Posterior vena cava (tissue), 2 donors: ENCODE measurements at places on chromosomes 1 and 21. TPM values are rescaled to one million over a fixed set of nuclear protein-coding genes. Genes with fewer than 3 reads are reported as not detected.

The CYP2J2 gene
- not detected for total RNA-seq

The ANKRD65 gene
- total RNA-seq, result 2.4 TPM

The EPHA2 gene
- 7.8 TPM for total RNA-seq

The PAPPA2 gene
- 0.38 TPM for total RNA-seq

DNA sequence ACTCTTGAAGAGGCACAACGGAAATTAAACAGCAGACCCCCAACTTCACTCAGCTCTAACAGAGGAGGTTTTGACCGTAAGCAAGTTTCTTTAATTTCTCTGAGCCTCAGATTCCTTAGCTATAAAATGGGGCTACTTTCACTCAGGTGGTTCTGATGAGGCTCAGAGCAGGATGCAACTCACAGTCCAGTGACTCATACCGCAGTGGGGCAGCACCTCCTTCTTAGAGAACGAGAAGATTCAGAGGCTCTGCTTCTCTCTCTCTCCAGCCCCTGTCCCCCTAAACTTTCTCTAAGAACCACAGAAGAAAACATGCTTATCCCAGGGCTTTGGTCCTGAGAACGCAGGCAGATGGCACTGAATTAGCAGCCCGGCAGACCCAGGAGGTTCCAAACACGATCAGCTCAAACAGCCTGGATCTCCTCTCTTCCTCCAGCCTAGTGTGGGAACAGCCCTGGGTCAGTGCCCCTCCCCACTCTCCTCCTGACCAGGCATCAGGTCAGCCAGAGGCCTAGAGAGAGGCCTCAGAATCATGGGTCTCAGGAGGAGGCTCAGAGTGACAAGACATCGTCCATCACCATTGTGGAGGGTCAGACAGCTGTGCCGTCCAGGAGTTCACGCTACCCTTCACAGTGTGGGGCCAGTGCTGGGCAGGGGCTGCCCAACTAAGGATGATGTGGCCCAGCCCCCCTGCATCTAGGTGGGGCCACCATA is 433.0 kb downstream of the PTPRU start:
- DNase-seq, result no peak

DNA sequence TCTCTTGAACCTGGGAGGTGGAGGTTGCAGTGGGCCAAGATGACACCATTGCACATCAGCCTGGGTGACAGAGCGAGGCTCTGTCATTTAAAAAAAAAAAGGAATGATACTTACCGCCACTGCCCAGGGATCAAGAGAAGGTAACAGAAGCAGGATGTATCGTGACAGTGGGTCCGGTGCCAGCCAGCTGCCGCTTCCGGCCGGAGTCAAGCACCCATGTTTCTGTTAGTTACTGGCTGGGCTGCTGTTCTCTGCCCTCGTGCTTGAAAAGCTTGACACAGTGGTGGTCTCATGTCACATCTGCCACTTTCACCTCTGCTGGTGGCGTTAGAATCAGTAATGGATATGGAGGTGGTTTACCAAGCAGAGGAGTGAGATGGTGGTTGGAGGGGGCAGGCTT is 21.0 kb downstream of the IFNGR2 start:
- DNase-seq, result peak; percentile 2

GRCh38 chr1:212190169-212190568 is 95.0 kb upstream of the PPP2R5A start:
- DNase-seq, result no peak

DNA sequence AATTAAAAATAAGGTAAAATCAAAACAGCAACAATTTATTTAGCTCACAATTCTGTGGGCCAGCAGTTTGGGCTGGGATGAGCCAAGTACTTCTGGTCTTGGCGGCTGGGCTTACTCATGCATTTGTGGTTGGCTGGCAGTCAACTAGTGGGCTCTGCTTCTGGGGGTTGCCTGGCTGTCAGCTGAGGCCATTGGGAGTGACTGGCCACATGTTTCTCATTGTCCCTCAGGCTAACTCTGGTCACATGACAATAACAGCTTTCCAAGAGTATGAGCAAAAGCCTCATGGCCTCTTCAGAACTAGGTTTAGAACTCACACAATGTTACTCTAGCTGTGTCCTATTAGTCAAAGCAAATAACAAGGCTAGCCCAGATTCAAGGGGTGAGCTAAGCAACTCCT is 15.6 kb upstream of the CHIA start:
- peak; percentile 87 for DNase-seq

DNA sequence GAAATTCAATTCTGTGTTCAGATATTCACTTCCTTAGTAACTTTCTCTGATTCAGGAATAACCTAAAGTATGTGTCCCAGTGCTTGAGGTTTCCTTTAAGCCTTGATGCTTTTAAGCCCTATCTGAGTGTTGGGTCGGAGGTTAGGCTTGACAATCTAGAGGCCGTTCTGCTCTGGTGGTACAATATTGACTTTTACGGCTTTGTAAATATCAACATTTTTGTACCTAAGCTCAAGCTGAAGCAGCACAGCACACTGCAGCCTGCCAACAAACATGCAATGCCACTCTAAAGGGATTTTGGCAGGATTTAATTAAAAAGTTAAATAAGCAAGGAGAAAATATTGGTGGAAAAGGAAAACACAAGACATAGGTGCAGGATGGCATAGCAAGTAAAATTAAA is 279.2 kb downstream of the NEGR1 start:
- no peak for DNase-seq

DNA sequence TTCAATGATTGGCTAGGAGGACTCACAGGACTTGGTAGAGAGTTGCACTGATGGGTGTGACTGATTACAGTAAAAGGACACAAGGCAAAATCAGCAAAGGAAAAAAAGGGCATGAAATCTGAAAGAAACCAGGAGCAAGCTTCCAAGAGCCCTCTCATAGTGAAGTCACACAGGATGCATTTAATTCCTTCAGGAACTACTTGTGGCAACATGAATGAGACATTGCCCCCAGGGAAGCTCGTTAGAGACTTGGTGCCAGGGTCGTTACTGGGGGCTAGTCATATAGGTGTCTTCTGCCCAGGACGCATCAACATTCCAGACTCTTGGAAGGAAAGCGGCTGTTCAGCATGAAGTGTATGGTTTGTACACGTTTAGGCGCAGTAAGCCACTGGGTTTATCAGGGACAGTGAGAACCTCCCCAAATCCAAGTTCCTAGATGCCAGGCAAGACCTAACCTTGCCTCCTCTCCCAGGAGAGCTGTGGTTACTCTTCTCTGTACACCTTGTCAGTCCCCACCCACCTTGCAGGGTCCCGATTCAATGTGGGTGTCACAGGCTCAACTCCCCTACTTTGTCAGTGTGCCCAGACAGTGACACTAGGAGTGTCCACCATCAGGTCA is 26.0 kb upstream of the C2CD2 start:
- DNase-seq, result no peak

DNA sequence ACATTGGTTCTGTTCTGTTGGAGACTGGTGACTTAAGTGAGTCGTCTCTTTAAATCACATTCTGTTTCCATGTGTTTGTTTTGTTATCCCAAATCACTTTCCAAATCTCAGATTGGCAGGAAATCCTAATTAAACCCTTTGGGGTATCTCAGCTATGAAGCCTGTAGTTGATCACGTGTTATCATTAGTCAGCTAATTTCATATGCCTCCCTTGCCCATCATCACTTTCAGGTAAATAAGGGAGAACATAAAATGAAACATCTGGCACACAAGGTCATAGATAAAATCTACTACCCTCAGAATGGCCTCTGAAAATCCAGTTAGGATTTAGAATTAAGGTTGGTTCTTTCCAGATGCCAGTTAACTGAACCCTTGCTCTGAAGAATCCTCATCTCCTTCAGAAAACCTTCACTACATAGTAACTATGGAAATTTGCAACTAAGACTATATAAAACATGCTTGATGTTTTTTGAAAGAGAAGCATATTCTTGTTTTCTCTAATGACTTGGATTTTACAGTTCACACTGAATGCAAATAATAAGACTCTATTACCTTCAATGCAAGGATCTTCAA is 401.5 kb downstream of the DSCAM start:
- no peak for DNase-seq

DNA sequence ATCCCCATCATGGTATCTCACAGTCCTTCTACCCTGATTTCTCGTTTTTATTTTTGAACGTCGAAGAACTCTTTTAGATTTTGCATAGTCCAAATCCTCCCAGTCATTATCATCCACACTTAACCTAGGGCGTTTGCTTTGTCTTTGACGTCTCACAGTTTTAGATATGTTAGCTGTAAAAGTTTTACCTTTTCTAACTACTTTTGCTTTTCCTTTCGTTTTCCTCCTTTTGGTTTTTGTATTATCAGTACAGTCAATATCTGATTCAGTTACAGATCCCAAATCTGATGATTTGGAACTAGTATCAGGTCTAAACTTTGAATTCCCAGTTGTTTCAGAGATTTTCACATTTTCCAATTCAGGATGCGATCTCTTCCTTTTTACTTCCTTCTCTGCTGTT is 13.1 kb upstream of the PSMG1 start:
- no peak for DNase-seq

GRCh38 chr1:201985355-201985754 is 2.9 kb downstream of the RNPEP start:
- DNase-seq, result no peak

- DNase-seq, result no peak
Observed at GRCh38 chr1:88990426-88990825, 2.0 kb downstream of the KYAT3 start.

DNA sequence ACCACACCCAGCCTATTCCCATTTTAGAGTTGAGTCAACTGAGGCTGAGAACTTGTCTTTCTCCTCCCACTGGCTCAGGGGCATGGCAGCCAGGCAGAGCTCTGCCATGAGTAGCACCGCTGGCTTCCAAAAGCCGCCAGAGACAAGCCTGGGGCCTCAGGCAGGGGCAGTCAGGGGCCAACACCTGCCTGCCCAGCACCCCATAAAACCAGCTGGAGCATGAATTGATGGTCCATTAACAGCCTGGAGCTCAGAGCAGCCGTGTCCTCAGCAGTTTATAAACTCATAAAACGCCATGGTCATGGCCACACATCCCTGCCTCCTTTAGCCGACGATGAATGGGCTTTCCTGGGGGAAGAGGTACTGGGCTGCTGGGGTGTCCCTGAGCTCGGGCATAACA is 50.6 kb upstream of the PAX7 start:
- peak; percentile 38 for DNase-seq

DNA sequence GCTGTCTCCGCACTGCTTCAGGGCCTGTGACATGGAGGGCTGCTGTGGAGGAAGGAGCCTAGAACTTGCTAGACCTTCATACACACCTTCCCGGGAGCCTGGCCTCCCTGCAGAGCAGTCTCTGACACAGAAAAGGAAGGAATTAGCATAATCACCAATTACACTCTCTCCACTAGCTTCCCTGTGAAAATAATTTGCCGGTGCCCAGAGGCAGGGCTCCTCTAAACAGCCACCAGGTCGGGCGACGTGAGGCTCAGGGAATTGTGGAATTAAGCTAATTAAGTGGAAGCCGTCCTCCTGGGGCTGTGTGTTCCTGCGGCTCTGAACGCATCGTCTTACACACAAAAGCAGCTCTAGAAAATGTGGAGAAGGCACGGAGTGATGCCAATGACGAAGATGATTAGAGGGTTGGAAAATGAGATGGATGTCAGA is 82.6 kb downstream of the NENF start:
- DNase-seq, result no peak
